ENCODE measurements at places on chromosomes 7 and 10.

DNA sequence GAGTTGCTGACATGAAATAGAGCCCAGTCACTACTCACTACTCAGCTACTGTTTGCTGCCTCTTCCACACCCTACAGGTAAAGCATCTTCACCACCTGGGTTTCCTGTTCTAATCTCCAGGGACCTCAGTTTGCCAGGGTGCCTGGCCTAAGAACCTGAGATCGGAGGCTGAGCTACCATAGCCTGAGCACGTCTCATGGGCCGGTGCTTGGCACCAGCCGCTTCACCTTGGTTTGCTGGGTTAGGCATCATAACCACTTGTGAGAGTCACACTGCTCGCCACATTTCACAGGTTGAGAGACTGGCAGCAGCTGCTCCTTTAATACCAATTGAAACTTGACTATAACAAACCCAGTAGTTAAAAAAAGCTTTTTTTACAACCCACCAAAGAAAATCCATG lies 75.1 kb downstream of the EMX2 start:
- DNase-seq, result no peak

GRCh38 chr10:10490581-10490980 lies 527.1 kb upstream of the CELF2 start:
- no peak for DNase-seq

GRCh38 chr7:135879233-135879632 lies 97.9 kb downstream of the MTPN start:
- DNase-seq, result no peak

DNA sequence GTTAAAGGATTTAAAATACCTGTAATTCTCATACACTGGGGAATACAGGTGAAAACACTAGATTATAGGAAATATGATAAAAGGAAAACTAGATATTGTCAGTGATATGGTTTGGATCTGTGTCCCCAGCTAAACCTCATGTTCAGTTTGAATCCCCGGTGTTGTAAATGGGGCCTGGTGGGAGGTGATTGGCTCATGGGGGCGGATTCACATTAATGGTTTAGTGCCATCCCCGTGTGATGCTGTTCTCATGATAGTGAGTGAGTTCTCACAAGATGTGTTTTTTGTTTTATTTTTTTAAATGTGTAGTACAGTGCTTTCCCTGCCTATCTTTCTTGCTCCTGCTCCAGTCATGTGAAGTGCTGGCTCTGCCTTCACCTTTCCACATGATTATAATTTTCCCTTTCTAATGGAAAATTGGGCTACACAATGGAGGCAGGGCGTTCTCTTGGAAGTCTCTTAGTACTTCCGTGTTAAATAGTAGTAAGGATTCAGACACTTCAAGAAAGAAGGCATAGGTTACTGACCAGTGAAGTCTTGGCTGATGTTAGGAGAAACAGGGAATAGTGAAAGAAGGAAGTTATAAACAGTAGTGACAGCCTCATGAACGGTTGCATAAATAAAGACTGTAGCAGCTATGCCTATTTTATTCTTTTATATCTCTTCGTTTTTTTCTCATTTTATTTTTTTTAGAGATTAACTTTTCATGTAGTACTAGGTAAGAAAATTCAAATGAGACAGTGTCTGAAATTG lies 386.4 kb downstream of the SUGCT start:
- no peak for DNase-seq

DNA sequence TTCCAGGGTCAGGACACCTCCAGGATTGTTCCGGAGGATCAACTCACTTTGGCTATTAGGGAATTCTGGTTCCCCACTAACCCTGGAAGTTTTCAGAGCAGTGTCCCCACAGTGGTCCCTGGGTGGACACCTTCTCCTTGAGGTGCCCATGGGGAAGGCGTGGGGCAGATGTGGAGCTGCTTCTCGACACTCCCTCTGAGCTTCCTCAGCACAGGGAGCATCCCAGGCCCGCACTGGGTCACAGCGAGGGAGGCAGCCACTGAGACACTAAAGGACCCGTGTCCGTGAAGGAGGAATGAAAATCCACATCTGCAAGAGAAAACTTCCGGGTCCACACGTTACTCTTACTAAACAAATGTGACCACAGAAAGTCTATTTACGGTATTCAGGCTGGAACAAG lies 48.2 kb upstream of the MNX1 start:
- DNase-seq, result no peak

GRCh38 chr7:139106959-139107358 lies 2.6 kb downstream of the ZC3HAV1 start:
- DNase-seq, result no peak

DNA sequence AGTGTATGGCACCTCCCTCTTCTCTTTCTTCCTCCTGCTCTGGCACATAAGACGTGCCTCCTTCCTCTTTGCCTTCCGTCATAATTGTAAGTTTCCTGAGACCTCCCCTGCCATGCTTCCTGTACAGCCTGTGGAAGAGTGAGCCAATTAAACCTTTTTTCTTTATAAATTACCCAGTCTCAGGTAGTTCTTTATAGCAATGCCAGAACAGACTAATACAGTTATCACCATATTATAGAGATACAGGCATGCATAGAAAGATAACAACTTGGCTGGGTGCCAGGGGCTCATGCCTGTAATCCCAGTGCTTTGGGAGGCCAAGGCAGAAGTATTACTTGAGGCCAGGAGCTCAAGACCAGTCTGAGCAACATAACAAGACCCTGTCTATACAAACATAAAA lies 53.2 kb downstream of the GCC1 start:
- DNase-seq, result no peak

GRCh38 chr10:78166261-78166660 lies 132.6 kb downstream of the RPS24 start:
- no peak for DNase-seq

- DNase-seq, result no peak
Observed at GRCh38 chr10:58326967-58327381, 7.8 kb upstream of the UBE2D1 start.

DNA sequence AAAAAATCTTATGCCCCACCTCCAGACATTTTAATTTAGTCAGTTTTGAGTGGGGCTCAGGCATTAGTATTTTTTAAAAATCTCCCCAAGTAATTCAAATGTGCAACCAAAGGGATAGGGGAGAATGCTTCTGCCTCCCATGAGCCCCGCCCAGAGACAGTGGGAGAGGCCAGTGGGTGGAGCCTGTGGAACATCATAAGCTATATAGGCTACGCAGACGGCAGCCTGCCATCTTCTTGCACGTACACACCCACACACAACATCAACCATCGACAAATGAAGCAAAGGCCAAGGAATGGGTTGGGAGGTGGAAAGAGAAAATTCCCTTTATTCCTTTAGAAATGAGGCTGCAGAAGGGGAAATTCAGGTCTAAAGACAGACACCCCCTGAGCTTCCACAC lies 25.2 kb downstream of the CREB3L2 start:
- DNase-seq, result no peak
